Stimulated activated CD8-positive, alpha-beta memory T cell treated with anti-CD3 and anti-CD28 coated beads, Interleukin-7, amount 100 ng/mL, for 48 hours (primary cell): ENCODE measurements at places on chromosomes 1 and 21.

DNA sequence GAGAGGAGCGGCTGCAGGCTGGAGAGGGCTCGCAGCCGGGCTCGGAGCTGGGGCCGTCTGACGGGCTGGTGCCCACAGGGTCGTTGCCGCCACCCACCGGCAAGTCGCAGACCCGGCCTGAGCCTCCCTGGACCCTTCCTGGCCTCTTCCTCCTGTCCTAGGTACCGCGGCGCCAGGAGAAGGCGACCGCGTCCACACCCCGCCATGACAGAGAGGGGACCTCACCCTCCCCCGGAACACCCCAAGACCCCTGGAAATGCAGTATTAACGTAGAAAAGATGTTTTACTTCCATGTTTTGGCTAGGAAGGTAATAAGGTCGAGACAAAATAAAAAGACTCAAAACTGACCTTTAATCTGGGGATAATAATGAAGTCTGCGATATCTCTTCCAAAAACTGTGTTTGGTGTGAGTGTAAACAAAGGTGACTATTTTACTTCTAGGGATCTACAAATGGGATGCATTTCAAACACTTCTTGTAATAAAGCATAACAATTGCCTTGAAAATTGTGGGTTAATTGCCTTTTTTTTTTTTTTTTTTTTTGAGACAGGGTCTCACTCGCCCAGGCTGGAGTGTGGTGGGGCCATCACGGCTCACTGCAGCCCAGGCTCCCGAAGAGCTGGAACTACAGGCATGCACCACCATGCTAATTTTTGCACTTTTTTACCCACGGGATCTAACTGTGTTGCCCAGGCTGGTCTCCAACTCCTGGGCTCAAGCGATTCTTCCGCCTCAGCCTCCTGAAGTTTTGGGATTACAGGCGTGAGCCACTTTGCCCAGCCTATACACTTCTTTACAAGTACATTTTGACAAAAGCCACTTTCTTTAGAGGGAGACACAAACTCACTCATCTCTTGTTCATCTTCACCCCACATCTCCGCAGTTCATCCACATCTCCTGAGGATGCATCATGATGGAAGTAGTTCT, 838 bp upstream of the RSRP1 start:
- no peak for DNase-seq

DNA sequence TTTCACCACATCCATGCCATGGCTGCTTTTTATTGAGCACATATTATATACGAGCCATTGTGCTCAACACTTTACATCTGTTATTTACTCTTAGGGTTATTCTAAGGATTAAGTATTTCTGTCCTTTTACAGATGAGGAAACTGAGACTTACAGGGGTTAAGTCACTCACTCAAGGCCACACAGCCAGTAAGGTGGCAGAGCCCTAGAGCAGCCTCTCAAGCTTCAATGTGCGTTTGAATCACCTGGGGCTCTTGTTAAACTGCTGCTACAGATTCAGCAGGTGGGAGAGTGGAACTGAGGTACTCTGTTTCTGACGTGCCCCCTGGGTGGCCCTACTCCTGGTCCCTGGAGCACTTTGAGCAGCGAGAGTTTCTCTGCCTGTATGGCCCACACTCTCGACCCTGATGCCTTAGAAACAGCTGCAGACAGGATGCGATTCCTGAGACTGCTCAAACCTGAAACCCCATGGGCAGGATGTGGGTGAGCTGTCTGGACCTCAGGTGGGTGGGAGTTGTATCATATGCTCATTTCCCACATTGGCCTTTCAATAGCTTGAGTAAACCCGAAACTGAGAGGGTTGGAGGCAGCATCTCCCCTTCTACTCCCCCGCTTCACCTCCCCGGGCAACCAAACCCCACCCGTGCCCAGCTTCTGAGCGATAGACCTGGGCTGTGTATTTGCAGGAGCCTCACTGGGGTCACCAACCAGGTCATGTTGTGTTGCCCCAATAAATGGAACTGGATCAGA, 59.3 kb downstream of the MAN1C1 start:
- DNase-seq = peak; percentile 90

- no peak for DNase-seq
These were observed 151.3 kb upstream of the NEGR1 start for GRCh38 chr1:72433591-72433990.

DNA sequence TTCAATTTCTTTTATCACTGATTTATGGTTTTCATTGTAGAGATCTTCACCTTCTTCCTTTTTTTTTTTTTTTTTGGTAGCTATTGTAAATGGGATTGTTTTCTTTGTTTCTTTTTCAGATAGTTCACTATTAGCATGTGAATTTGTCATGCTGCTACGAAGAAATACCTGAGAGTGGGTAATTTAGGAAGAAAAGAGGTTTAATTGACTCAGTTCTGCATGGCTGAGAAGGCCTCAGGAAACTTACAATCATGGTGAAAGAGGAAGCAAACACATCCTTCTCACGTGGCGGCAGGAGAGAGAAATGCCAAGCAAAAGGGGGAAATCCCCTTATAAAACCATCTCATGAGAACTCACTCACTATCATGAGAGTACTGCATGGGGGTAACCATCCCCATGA, 66.4 kb downstream of the DAB1 start:
- no peak for DNase-seq

- no peak for DNase-seq
These were observed 2.1 kb downstream of the DYRK1A start for GRCh38 chr21:37368541-37369279.

- no peak for DNase-seq
These were observed 2.2 kb upstream of the C1QC start for GRCh38 chr1:22641247-22641646.

DNA sequence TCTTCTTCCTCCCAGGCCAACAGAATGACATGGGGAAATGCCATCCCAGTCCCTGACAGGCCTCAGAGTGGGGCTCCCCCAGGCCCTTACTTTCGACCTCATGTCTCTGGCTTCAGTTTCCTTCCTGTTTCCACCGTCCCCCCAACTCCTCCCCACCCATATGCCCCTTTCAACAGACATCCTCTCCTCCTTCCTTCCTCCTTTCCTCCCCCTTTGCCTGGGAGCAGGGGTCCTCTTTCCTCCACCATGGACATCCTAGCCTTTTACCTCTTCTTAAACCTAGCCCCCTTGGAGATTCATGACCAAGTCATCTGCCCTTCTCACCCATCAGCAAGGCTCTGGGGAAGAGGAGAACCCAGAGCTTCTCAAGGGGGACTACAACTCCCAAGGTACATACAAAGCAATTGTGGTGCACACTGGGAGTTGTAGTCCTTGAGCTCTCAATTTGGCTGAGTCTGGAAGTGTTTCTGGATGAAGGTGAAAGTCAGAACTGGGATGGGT, 4.0 kb downstream of the ZBTB7B start:
- DNase-seq = no peak

DNA sequence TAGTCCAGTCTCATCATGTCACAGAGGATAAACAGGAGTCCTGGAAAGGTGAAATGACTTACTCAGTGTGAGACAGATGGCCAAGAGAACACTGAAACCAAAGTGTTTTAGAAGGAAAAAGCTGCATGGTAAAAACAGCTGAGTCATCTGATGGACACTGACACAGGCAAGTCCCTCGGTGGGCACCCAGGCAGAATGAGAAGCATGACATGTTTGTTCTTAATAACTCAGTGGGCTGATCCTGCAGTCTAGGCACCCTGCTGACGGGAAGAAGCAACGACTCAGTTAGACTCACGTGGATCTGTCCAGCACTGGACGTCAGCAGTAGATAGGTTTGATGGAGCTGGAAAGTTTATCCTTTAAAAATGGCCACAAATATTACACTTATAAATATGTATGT, 116.9 kb downstream of the RGS7 start:
- no peak for DNase-seq

GRCh38 chr1:219329578-219329977, 155.9 kb downstream of the LYPLAL1 start:
- no peak for DNase-seq

DNA sequence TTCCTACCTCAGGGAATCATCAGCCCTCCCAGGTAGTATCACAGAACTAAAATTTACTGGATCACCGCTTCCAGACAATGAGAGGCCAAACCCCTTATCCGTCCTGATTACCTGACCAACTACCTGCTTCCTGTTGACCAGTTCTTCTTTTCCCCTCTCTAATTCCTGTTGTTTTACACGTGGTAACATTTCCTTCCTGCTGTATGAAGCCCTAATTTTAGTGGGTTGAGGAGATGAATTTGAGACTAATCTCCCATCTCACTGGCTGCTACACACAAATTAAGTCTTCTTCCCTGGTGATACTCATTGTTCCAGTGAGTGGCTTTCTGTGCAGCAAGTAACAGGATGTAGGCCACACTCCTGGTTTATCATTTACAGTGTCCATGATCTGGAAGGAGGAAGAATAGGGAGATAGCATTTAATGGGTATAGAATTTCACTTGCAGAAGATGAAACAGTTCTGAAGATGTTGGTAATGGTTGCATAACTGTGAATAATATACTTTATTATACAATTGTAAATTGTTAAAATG, 2112.9 kb downstream of the NCAM2 start:
- no peak for DNase-seq

DNA sequence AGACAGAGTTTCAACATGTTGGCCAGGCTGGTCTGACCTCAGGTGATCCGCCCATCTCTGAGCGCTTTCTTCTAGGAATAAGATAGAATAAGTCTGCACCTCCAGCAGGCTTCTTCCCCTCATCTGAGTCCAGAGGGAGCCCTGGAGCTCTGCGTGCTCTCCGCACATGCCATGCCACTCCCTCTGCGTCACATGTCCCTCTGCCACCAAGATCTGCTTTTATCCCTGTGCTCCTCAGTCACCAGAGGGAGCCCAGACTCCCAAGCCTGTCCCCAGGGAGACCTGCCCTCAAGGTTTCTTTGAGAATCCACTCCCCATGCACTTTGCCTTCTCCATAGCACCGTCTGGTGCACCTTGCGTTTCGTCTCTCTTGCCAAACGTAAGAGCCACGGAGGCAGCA, 213.0 kb downstream of the CAMTA1 start:
- DNase-seq = no peak

GRCh38 chr1:217139513-217139912, 416.3 kb upstream of the ESRRG start:
- no peak for DNase-seq

- DNase-seq = no peak
These were observed 801 bp upstream of the ANXA9 start for GRCh38 chr1:150981177-150981804.

DNA sequence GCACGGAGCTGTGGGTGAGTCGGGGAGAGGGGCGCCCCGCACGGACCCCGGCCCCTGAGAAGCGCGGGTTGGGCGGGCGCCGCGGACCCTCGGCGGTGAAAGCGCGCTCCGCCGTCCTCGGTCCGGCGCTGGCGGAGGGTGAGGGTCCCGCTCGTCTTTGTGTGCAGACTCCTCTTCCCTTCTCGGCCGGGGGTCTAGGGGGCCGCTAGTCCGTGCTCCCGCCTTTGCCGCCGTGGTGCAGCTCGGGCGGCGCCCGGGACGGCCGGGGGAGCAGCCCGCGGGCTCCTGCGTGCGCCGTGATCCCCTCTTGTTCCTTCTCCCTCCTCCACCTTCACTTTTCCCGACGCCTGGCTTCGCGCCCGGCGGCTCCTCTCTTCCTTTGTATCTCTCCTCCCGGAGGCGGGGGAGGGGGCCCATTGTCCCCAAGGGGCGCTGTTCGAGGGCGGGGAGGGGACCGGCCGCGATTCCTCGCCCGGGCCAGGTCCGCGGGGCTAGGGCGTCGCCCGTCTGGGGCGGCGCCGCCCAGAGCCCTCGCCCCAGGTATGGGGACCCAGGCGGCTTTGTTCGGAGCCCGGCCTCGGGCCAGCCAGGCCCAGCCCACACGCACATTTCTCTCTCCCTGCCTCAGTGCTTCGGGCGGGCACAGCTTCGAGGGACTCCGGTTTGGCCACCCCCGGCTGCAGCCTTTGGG, 519 bp downstream of the FNBP1L start:
- no peak for DNase-seq

- no peak for DNase-seq
These were observed 69.3 kb downstream of the RPS6KC1 start for GRCh38 chr1:213120386-213120785.

GRCh38 chr1:33036051-33036525, 595 bp downstream of the AK2 start:
- no peak for DNase-seq

- no peak for DNase-seq
These were observed 1.1 kb downstream of the RNF187 start for GRCh38 chr1:228488125-228488817.

- no peak for DNase-seq
These were observed 179.2 kb upstream of the FMN2 start for GRCh38 chr1:239912471-239912870.

- DNase-seq = no peak
These were observed 191.1 kb upstream of the NFIA start for GRCh38 chr1:60891281-60891680.

DNA sequence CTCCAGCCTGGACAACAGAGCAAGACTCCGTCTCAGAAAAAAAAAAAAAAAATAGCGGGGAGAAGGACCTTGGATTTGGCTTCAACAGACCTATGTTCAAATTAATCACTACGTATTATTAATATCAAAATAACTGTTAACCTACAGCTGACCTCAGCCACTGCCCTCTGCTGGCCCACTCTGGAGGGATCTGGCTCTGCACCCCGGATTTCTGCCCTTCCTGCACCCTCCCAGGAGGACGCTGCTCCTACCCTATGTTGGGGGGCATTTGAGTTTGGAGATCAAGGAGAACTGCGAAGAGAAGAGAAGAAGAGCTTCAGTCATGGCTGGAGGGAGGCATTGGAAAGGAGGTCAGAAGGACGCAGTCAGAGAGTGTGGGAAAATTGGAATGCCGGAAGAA, 96.7 kb downstream of the PSMG1 start:
- no peak for DNase-seq

DNA sequence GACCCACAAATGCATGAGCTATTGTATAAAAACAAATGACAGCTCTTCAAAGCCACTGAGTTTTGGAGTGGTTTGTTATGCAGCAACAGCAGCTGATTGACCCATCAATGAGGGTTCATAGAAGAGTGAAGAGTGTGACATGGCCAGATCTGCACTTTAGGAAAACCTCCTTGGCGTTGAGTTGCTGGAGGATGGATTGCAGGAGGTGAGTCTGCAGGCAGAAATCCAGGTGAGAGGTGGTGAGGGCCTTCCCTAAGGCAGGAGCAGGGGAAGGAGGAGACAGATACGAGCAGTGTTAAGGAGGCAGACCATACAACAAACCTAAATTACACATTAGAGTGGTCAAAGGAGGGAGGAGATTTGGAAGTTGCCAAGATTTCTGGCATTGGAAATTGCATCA, 169.3 kb upstream of the CSF3R start:
- DNase-seq = no peak

GRCh38 chr1:82387012-82387366, 586.3 kb downstream of the ADGRL2 start:
- no peak for DNase-seq
